ENCODE measurements at places on chromosomes 3 and 15.

DNA sequence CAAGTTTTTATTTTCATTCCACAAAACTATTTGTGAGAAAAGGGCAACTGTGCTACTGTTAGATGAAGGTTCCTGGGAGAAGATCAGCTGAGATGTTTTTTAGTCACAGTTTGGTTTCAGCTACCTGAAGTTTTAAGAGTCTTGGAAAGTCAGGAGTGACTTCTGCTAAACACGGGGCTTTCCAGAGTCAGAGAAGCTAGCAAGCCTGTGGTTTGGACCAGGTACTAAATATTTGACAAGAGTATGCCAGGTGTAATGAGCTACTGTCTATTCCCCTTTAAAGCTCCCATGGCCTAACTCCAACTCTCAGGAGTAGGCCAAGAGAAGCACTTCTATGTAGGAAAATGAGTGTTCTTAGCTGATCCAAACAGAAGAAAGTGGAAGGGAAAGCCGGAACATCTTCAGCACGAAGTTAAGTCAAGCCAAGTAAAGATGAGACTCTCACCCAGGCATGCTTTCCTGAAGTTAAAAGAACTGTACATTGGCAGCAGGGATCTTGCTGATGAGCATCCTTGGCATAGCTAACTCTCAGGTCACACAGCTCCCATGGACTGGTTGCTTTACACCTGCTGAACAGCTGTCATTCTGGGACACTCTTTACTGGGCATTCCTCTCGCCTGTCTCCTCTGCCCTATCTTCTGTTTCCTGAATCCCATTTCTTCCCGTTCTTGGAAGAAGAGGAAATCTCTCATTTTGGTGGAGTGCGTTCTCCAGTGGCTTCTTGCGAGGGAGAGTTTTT lies 22.5 kb downstream of the TM4SF18 start:
- DNase-seq = peak; percentile 37

DNA sequence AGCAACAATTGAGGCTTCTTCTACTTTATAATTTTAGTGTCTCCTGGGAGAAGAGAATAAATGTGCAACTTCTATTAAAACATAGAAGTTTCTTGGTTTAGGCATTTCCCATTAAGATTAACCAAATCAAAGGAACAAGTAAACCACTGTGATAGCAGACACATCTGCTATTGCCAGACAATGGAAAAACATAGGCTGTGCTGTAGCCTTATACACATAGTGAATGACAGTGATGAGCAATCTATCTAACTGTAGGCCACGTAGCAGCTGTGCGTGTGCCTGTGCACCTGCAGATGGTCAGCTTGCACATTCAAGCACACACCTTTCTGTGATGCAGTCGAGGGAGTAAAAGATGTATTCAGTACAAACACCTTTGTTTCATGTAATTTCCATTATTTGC lies 32.7 kb downstream of the GNB4 start:
- no peak for DNase-seq

- no peak for DNase-seq
Measured at GRCh38 chr3:150274372-150274771, 133.7 kb upstream of the TSC22D2 start.

DNA sequence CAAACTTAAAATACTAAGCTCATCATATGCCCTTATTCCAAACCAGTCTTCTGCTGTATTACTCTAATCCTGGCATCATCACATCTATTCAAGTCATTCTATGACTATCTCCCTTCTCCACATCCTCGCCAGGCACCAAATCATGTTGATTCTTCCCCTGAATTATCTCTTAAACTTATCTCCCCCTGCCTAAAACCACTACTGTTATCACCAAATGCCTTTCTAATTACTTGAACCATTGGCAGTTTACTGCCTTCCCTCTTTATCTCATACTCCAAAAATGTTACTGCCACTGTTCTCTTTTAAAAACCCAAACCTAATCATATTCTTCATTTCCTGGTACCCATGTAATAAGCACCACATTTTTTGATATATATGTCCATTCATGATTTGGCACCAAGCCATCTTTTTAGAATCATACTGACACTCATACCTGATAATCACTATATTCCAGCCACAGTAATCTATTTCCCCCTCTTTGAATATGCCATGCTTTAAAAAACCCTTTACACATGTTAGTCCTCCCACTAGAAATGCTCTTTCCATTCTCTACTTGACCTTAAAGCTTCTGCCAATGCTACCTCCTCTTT lies 126.8 kb downstream of the PEAK1 start:
- peak; percentile 28 for DNase-seq

DNA sequence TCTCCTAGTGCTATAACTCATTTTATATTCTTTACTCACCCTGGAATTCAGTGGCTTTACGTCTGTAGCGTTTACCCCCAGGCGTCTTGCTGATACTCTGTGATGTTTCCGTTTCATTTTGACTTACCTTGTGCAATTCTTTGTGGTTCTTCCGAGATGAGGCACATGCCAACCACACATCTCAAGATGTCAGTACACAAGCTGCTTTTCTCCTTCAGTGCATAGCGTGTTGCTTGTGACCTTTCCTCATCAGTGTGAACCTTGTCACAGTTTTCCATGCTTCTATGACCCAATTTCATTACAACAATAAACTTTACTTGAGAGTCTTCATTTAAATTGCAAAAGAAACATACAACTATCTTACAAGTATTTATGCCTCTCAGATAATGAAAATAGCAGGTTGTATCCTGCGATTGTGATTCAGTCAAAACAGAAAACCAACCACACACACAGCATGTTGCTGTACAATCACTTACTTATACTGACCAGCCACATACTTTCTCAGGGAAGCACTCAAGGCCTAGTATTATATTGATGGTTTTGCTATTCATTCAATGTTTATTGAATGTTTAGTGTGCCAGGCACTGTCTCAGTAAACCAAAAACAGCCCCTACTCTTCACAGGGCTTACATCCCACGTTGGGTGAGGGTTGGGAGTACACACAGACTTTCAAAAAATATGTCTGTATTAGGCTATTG lies 4.6 kb upstream of the TBL1XR1 start:
- DNase-seq = peak; percentile 95

GRCh38 chr15:71049706-71050422 lies 65.4 kb upstream of the THSD4 start:
- DNase-seq = no peak

All from M059J (cell line).